ENCODE measurements at places on chromosomes 16 and 17.

DNA sequence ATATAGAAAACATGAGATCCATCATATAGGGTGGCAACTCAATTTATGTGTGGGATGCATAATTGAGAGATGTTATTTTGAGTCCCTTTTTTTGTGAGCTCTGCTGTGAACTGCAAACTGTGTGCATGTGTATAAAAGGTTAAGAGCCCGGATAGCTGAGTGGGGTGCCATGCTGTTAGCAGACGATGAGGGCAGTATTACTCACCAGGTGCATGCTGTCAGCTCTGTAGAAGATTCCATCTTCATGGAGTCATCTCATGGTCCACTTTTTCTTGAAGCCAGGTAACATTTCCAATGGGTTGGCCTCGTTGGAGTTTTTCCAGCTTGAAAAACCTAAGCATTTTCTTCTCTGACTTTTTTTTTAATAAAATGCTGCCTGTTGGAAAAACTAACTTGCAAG lies 43.0 kb upstream of the RHBDL3 start:
- no peak for DNase-seq

DNA sequence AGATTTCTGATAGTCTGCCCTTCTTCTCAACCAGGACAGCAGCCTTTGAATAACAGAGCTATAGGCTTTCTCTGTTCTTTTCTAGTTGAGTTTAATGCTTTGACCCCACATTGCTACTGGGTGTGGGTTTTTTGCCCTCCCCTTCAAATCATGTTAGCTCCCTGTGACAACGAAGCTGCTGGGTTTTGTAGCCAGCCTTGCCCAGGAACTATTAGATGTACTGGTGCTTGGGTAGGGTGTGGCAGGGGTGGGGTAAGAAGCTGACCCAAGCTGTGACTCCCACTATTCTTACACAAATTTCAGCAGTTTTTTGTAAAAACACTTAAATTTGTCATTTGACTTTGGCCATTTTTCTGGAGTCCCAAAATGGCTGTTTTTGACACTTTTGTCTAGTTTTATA lies 69.7 kb downstream of the NLK start:
- DNase-seq: no peak

GRCh38 chr17:3502466-3502865 lies 26.7 kb downstream of the ASPA start:
- DNase-seq: no peak

DNA sequence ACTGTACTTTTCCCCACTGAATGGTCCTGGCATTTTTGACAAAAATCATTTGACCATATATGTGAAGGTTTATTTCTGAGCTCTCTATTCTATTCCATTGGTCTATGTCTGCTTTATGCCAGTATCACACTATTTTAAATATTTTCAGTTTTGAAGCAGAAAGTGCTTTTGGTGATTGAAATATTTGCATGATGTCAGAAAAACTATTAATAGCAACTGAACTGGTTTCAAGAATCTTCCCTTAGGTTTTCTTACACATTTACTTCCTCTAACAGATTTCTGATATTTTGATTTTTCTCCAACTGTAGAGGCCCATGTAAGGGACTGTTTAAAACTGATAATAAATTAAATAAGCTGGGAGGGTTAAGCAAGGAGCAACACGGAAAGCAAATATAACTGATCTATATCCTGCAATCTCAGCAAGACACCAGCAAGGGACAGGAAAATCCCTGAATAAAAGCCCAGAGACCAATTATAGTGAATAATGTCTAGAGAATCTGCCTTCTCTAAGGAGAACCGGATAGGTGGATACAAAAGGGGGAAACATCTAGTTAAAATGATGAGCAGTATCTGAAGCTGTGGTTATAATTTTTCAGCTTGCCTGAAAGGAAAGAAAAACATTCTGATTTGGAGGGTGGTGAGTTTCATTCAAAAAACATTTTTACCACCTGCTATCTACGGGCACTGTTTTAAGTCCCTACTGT lies 80.9 kb upstream of the STAC2 start:
- peak; percentile 2 for DNase-seq

DNA sequence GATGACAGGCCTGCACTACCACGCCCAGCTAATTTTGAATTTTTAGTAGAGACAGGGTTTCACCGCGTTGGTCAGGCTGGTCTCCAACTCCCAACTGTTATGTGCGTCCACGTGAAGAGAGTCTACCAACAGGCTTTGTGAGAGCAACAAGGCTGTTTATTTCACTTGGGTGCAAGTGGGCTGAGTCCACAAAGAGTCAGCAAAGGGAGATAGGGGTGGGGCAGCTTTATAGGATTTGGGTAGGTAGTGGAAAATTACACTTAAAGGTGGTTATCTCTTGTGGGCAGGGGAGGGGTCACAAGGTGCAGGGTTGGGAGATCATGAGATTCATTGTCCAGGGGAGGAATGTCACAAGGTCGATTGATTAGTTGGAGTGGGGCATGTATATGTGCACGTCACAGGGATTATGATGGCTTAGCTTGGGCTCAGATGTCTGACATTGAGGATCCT lies 111.6 kb downstream of the GOSR1 start:
- no peak for DNase-seq

GRCh38 chr16:67959536-67960329 lies 8.7 kb downstream of the SLC12A4 start:
- no peak for DNase-seq
